ENCODE measurements at places on chromosomes 5 and 9. TPM values are rescaled to one million over a fixed set of nuclear protein-coding genes. Genes with fewer than 3 reads are reported as not detected.

Gene HACD4
- total RNA-seq, result 0.94 TPM

Gene FOXD4L3
- not detected for total RNA-seq

Gene NR5A1
- not detected for total RNA-seq

Gene QRFP
- total RNA-seq, result not detected

Gene SUSD3
- total RNA-seq, result 1.3 TPM

Gene MVB12B
- 50.7 TPM for total RNA-seq

Gene AGXT2
- not detected for total RNA-seq

Gene TMEM252
- total RNA-seq, result not detected

Gene ZNF346
- total RNA-seq, result 60.4 TPM

Gene RANBP17
- total RNA-seq, result 95.5 TPM

Gene SLC1A3
- total RNA-seq, result 231 TPM

Gene MLANA
- total RNA-seq, result not detected

Gene SIL1
- total RNA-seq, result 22.8 TPM

Gene COL15A1
- 11.3 TPM for total RNA-seq

Gene HNRNPK
- 766 TPM for total RNA-seq
